ENCODE measurements at places on chromosomes 1 and 21.

- no peak for DNase-seq
These were observed 19.8 kb upstream of the LUZP1 start for GRCh38 chr1:23188434-23188884.

- DNase-seq: no peak
These were observed 55.4 kb upstream of the LPGAT1 start for GRCh38 chr1:211885747-211886522.

GRCh38 chr1:232204269-232204668, 425.7 kb downstream of the SIPA1L2 start:
- DNase-seq: no peak

DNA sequence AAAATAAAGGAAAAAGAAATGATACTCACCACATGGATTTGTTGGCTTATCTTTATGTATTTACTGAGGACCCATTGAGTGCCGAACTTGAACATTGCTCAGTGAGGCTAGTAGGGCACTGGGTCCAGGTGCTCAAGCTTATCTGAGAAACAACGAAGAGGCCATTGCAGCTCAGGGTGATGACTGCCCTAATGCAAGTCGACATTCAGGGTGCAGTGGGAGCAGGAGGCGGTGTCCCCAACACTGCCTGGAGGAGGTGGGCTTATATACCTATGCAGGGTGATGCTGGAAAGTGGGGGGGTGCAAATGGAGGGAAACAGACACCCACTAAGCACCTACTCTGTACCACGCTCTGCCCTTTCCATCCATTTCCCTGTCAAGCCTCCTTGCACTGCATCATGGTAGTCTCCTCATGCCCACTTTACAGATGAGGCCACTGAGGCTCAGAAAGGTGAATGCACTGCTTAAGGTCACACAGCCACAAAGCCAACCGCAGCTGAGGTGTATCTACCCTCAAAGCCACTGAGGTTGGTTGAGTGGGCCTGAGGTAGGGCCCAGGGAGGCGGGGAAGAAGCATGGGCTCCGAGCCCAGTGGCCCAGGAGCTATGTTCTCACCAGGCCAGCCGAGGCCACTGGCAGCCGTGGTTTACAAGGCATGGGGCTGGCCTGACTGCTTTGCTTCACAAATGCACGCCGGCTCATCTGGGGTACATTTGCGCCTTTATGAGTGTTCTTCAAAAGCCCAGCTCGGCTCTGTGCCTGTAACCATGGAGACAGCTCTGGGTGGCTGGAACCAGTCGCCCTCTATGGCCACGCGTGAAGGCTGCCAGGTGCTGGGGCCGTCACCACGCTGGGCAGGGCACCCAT, 103.8 kb downstream of the EPHB2 start:
- no peak for DNase-seq

- DNase-seq: no peak
These were observed 35.3 kb upstream of the CLIC4 start for GRCh38 chr1:24709791-24710441.

DNA sequence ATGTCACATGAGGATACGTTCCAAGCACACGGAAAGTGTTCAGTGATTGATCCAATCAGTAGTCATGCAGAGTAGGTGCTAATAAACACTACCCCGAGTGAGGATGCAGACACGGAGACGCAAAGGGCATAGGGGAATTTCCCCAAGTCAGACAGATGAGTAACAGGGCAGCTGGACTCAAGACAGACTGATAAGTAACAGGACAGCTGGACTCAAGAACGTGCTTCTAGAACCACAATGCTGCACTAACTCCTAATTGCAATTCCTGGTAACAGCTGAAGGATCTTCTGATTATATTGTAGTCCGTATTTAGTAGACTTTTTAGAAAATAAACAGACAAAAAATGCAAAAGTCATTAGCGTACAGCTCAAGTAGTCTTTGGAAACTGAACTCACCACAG, 1.9 kb upstream of the OR2T10 start:
- DNase-seq: no peak

DNA sequence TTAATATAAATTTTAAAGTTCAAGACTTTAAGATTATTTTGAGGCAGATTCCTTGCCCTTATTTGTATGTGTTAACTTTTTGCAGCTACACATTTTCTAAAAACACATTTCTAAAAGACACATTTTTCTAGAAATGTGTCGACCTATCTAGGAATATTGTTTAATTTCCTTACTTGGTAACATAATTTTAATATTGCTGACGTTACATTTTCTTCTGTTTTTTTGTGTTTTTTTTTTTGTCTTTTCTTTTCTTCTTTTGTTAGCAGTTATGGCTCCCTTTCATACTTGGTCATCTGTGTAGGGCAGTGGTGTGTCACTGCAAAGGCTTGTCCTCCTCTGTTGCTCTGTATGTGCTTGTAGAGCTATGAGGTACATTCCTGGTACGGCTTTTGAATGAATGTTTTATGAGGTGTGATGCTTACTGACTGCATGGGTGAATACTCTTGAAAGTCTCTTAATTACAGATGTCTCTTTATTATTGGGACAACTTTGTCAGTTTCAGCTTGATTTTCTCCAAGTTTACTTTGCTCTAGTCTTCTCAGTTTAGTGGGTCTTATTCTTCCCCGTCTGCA, 30.1 kb downstream of the LRRC8D start:
- DNase-seq: no peak

DNA sequence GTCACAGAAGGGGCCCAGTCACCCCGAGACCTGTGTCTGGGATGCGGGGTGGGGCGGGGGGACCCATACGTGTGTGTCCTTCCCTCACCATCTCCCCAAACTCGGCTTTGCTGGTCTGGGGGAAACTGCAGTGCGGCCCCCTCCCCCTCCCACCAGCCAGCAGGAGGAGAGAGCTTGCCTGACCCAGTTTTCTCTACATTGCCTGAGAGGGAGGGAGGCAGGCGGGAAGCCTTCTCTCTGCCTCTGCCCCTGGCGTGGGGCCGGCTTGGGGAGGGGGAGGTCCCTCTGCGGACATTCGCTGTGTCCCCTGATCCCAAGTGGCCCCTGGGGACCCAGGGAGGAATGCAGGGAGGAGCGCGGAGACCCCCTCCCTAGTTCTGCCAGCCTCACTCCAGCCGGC, 3.9 kb downstream of the EPHA8 start:
- DNase-seq: no peak

- DNase-seq: no peak
These were observed 142.2 kb downstream of the RABGAP1L start for GRCh38 chr1:174301295-174302077.

DNA sequence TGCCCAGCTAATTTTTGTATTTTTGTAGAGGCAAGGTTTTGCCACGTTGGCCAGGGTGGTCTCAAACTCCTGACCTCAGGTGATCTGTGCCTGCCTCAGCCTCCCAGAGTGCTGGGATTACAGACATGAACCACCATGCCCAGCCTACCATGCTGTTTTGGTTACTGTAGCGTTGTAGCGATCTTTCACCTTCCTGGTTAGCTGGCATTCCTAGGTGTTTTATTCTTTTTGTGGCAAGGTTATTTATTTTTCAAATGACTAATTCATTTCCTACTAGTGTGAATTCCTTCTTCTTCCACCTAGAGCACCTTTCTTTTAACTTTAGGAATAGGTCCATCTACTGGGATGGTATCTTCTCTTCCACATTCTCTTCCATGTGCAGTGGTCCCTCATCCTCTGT, 29.3 kb downstream of the TMEM200B start:
- DNase-seq: no peak

DNA sequence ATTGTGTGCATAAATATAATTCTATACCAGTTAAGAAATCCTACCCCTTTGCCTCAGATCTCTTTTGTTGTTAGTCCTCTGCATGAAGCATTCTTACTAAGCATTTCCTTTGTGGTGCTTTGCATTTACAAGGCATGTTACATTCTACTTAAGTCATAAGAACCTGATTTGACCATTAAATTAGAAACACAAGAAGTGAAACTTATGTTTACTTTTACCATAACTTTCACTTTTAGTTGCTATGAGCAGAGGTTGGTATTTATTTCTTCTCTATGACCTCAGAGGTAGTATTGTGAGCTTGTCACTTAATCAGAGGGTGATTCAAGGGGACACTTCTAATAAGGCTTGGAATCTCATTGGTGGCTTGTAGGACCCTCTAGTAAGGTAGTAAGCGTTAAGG, 9.0 kb downstream of the FAM20B start:
- no peak for DNase-seq

GRCh38 chr1:17675744-17676143, 79.4 kb upstream of the ACTL8 start:
- DNase-seq: no peak

DNA sequence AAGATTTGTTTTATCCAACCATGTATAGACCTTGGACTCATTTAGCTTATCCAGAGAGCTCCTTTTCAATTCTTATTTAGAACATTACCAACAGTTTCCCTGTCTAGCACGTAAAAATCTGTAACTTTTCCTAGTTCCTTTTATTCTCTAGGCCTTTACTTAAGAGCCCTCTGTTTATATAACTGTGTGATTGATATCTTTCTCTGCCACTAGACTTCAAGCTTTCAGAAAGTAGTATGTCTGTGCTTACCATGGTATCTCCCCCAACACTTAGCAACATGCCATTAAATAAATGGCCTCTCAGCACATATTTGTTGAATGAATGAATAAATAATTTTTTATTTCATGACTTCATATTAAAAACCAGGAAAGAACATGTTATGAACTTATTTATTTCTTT, 209.4 kb downstream of the PTPRC start:
- DNase-seq: no peak

- DNase-seq: no peak
These were observed 20.0 kb upstream of the ZNF326 start for GRCh38 chr1:89974696-89975470.

- DNase-seq: no peak
These were observed 338.2 kb upstream of the VAMP3 start for GRCh38 chr1:7432900-7433380.

DNA sequence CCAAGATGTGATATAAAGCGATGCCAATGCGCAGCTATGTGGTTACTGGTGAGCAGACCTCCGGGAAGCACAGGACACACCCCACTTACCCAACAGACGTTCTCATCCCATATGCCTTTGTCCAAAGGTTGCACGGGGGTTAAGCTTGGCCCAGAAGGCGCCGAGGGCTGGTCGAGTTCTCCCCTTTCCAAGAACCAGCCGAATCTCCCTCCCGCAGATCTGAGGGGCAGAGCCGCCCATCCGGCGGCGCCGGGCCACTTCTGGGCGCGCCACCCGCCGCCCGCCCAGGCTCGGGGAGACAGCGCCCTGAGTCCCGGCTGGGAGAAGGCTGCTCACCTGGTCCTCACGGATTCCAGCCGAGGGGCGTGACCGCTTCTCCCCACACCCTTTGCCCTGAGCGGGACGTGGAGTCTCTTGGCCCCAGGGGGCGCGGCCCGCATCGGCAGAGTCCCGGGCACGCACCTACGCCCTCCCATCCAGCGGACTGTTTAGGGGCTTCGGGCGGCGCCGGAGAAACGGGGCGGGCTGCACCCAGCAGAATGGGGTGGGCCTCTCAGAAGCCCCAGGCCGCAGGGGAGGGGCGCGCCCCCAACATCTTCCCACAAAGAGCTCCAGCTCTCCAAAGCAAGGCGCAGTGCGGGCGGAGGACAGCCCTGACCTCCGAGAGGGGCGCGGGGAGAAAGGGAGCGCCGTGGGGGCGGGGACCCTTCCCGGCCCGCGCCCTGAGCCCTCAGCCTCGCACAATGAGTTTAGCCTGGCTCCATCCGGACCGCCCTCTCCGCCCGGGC, 615 bp downstream of the GPR161 start:
- peak; percentile 79 for DNase-seq

DNA sequence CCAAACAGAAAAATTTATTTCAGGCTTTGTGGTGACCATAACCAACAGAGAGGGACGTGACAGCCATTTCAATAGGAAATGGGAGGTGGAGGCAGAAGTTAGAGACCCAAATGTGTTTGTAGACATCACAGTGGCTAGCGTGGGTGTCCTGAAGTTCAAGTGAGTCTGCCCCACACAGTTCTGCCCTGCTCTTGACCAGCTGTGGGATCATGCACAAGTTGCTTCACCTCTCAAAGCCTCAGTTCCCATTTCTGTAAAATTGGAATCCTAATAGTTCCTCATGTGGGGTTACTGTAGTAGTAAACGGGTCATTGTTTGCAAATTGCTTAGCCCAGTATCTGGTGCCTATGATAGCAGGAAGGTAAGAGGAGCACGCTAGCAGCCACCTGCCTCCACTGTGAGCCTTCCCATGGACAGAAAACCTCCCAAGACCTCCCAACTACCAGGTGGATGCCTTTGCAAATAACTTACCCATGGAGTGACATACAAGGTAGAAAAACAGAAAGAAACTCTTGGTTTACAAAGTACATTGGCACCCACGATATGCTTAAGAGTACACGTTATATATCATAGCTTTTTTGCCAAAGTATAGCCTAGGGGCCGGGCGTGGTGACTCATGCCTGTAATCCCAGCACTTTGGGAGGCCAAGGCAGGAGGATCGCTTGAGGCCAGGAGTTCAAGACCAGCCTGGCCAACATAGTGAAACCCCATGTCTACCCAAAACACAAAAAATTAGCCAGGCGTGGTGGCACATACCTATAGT, 29.1 kb downstream of the FHAD1 start:
- peak; percentile 13 for DNase-seq

DNA sequence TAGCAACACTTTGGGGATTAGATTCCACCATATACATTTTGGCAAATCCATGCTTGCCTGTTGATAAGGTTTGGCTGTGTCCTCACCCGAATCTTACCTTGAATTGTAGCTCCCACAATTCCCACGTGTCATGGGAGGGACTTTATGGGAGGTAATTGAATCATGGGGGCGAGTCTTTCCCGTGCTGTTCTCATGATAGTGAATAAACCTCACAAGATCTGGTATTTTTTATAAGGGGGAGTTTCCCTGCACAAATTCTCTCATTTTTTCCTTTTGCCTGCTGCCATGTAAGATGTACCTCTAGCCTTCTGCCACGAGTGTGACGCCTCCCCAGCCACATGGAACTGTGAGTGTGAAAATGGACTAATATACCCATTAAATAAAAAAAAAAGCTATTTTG, 265.3 kb downstream of the MRPL39 start:
- no peak for DNase-seq

DNA sequence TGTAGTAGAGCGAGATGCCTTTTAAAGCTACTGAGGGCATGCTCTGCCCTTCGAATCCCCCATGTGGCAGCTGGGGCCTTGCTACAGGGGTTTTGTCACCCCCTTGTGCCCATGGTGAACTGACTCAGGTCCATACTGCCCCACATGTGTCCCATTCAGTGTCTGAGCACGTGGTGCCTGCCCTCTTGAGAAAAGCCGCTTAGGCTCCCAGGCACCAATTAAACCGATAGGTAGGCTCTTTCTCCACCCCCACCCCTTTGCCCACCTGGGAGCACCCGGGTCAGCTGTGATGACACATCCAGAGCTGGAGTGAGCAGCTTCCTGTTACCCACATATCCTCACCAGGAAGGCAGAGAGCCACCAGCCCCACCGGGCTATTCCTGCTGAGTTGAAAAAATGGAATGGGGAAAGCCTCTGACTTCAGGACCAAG, 30.5 kb downstream of the TMCC2 start:
- no peak for DNase-seq

- no peak for DNase-seq
These were observed 182.0 kb downstream of the PLA2G4A start for GRCh38 chr1:187010571-187011309.

DNA sequence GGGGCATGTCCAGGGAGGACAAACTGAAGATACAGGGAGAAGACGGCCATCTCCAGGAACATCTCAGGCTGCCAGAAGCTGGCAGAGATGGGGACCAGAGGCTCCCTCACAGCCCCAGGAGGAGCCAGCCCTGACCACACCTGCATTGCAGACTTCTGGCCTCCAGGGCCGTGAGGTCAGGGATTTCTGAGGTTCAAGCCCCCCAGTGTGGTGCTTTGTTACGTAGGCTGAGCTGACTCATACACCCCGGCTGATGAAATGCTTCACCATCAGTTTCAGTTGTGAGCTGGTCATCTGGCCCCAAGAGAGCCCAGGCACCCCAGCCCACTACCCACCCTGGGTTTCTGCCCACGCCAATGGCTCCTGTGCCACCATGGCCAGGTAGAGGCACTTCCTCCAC, 106.4 kb downstream of the SIK1 start:
- DNase-seq: no peak

Measured in type B pancreatic cell (in vitro differentiated cells).